ENCODE measurements at places on chromosomes 7 and 10.

DNA sequence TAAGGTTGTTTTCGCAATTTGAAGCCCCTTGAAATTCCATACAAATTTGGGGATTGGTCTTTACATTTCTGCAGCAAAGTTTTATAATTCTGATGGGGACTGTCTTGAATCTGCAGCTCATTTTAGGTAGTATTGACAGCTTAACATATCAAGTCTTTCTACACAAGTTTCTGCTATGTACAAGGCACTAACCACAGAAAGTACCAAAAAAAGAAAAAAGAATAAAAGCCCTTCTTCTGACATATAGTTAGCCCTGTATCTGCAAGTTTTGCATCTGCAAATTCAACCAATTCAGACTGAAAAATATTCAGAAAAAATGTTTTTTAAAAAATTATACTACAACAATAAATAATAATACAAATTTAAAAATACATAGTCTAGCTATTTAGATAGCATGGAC lies 15.3 kb downstream of the POT1 start:
- peak; percentile 77 for DNase-seq
- H3K27ac ChIP-seq, result peak overlapping the region; percentile 53
- no peak overlapping the region for H3K4me3 ChIP-seq
- no peaks in the 10 kb centered on the region for H3K36me3 ChIP-seq
- no peaks in the 10 kb centered on the region for H3K27me3 ChIP-seq

- DNase-seq, result no peak
- peak overlapping the region; percentile 45 for H3K27ac ChIP-seq
- H3K27me3 ChIP-seq, result no peaks in the 10 kb centered on the region
- no peaks in the 10 kb centered on the region for H3K36me3 ChIP-seq
Observed at GRCh38 chr7:46881507-46882127, 700.3 kb downstream of the TNS3 start.

DNA sequence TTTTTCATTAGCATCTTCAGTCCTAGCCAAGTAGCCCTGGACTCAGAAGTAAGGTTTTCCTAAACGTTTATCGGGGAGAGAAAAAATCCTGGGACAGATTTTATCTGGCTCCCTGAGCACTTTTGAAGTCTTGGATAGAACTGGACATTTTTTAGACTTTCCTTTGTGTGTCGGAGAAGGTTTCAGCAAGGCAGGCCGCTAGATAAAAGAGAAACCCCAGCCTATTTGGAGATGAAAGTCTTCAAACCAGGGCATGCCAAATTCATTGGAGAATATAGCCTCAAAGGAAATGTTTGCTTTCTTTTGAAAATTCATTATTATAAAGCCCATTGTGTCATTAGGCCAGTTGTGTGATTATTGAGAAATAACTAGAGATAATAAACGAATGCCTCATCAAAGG lies 228.1 kb downstream of the BAMBI start:
- H3K27ac ChIP-seq, result no peak overlapping the region
- no peaks in the 10 kb centered on the region for H3K36me3 ChIP-seq
- no peaks in the 10 kb centered on the region for H3K4me1 ChIP-seq
- no peak for DNase-seq
- no peaks in the 10 kb centered on the region for H3K27me3 ChIP-seq

DNA sequence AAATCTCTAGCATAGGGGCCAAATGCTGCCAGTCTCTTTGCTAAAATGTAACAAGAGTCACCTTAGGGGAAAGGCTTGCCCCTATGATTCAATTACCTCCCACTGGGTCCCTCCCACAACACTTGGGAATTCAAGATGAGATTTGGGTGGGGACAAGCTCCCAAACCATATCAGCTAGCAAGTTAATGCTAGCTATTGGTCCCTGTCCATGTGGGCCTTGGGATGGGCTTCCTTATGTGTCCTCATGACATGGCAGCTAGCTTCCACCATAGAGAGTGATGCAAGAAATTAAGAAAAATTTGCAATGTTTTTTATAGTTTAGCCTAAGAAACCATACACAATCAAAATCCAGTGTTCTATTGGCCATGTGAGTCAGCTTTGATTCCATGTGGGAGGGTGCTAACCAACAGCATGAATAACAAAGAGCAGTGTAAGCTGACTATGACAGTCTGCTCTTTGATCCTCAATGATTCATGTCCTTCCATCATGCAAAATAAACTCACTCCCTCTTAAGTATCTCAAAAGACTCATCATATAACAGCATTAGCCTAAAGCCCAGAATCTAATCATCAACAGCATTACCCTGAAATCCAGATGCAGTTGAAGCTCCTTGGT lies 21.7 kb upstream of the ZNF365 start:
- no peak overlapping the region for H3K4me3 ChIP-seq
- H3K27ac ChIP-seq, result no peak overlapping the region
- no peaks in the 10 kb centered on the region for H3K27me3 ChIP-seq
- DNase-seq, result no peak
- no peaks in the 10 kb centered on the region for H3K4me1 ChIP-seq

DNA sequence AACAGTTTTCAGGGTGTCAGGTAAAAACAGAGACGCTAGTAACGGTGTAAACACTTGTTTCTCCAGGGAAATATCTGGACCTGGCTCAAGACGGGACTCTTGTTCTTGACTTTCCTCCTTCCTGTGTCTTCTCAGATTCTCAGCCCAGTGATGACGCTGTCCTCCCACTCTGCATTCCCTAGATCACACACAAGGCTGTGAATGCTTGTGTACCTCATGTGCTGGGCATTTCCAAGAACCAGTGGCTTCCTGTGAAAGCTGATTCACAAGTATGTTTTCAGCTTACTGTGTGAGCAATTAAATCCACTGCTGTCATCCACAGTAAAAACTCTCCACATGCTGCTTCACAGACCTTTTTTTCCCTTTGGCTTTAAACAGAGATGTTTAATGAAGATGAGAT lies 193.8 kb upstream of the DPP6 start:
- H3K27me3 ChIP-seq, result no peaks in the 10 kb centered on the region
- H3K4me3 ChIP-seq, result no peak overlapping the region
- no peak for DNase-seq
- no peak overlapping the region for H3K27ac ChIP-seq
- H3K36me3 ChIP-seq, result no peaks in the 10 kb centered on the region
- H3K4me1 ChIP-seq, result no peaks in the 10 kb centered on the region

- no peak for DNase-seq
- H3K36me3 ChIP-seq, result no peaks in the 10 kb centered on the region
- no peaks in the 10 kb centered on the region for H3K4me1 ChIP-seq
- no peak overlapping the region for H3K4me3 ChIP-seq
Observed at GRCh38 chr10:112790030-112790429, 160.0 kb upstream of the TCF7L2 start.

- H3K4me3 ChIP-seq, result no peak overlapping the region
- no peak overlapping the region for H3K27ac ChIP-seq
- H3K36me3 ChIP-seq, result no peaks in the 10 kb centered on the region
- H3K4me1 ChIP-seq, result peaks cover 13% of the 10 kb centered on the region
- no peaks in the 10 kb centered on the region for H3K27me3 ChIP-seq
- DNase-seq, result no peak
Observed at GRCh38 chr7:102119925-102120324, 166.7 kb upstream of the SH2B2 start.

DNA sequence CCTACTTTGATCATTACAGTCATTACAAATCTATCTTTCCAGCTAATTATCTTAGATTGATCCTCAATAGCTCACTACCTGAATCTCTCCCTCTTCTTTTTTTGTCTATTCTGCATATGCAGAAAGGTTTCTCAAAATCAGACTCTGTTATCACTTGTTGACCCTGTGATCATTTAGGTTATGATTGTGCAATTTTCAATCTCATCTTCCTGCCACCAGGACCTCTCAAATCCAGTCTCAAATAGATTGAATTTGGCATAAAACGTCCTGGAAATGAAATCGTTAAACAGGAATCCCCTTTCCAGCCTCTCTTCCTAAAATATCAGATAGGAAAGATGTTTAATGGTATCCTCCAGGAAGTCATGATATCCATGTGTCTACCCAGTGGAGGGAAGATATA lies 96.6 kb downstream of the ST8SIA6 start:
- no peaks in the 10 kb centered on the region for H3K36me3 ChIP-seq
- DNase-seq, result no peak
- H3K4me1 ChIP-seq, result no peaks in the 10 kb centered on the region
- no peaks in the 10 kb centered on the region for H3K27me3 ChIP-seq
- H3K27ac ChIP-seq, result no peak overlapping the region

GRCh38 chr7:102426268-102427018 lies 6.9 kb upstream of the ORAI2 start:
- peak overlapping the region; percentile 49 for H3K4me3 ChIP-seq
- H3K27me3 ChIP-seq, result no peaks in the 10 kb centered on the region
- peak overlapping the region; percentile 98 for H3K27ac ChIP-seq
- H3K4me1 ChIP-seq, result peaks cover 67% of the 10 kb centered on the region
